CD4-positive, alpha-beta T cell treated with Interleukin-21 for 1 hour (primary cell): ENCODE measurements at places on chromosomes 1 and 21.
A peak's percentile ranks its signal among the peaks of the same experiment; 100 is the strongest.

DNA sequence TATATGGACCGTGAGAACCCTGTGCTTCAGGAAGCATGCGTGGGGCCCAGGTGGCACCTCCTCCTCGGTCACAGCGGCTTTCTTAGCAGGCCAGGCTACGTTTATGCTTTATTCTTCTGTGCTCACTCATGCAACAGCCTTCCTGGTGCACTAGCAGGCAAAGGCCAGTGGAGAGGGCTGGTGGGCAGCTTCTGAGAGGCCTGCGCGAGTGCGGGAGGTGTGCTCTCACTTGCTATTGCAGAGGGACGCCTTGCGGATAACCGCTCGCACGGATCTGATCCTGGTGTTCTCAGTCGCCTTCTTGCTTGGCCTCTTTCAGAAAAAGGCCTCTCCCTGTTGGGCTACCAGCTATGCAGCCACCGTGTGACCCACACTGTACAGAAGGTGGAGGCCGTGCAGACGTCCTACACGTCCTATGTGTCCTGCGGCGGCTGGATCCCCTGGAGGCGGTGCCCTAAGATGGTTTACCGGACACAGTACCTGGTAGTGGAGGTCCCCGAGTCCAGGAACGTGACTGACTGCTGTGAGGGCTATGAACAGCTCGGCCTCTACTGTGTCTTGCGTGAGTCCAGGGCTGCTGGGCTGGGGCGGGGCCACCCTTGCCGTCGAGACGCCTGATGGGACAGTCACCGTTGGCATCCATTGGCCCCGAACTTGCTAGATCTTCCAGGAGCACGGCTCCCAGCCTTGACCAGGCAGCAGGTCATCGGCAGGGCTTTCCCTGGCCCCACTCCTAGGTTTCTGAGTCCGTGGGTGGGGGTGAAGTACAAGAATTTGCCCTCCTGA is 4.8 kb downstream of the UMODL1 start:
- no peak for DNase-seq

- DNase-seq = no peak
Observed at GRCh38 chr21:34956416-34957316, 92.4 kb downstream of the RUNX1 start.

- DNase-seq = no peak
Observed at GRCh38 chr1:203463469-203464062, 12.0 kb upstream of the PRELP start.

GRCh38 chr1:43334453-43335205 is 3.0 kb upstream of the MPL start:
- DNase-seq = no peak

DNA sequence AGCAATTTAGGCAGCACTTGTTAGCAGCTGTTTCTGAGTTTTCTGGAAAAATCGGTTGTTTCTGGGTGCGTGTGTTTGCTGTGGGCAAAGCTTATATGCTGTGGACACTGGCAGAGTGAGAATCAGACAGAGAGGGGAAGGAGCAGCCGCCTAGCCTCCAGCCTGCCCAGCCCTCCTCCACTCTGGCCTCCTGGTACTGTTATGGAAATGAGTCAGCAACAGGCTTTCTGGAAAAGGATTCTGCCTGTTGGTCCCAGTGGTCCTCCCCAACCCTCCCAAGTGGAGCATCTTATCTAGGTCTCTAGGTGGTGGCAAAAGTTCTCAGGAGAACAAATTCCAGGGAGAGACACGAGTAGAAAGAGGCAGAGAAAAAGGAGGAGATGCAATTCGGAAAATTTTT is 42.2 kb upstream of the GOLT1A start:
- no peak for DNase-seq

DNA sequence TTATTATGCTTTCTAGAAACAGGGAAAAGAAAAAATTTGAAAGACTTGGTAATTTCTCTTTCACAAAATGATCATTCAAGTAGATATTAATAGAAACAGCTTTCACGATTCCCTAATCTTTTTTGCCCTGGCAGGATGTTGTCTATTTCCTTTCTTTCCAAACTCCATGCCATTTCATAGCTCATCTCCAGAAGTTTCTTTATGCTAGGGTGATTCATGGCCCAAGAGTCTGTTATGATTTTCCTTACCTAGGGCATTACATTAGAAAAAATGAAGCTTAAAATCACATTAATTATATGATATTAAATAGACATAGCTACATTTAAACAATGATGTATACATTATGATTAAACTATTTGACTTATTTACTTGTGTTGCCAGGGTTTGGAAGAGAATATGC is 762.1 kb downstream of the LTN1 start:
- DNase-seq = no peak

DNA sequence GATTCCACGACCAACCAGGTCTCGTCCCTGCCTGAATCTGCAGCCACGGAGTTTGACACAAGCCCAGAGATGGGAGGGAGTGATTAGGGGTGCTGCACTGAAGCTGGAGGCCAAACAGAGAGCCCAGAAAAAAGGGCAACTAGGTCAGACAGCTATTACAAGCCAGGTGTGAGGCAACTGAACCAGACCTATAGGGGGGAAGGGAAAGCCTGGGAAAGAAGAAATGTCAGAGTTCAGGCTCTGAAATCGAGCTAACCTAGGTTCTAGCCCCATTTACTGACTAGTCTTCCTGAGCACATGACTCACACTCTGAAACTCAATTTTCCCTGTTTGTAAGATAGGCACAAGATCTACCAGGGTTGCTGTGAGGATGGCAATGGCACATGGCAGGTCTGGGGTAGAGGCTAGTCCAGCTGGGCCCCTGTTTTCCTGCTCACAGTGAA is 1.7 kb downstream of the DHCR24 start:
- no peak for DNase-seq

DNA sequence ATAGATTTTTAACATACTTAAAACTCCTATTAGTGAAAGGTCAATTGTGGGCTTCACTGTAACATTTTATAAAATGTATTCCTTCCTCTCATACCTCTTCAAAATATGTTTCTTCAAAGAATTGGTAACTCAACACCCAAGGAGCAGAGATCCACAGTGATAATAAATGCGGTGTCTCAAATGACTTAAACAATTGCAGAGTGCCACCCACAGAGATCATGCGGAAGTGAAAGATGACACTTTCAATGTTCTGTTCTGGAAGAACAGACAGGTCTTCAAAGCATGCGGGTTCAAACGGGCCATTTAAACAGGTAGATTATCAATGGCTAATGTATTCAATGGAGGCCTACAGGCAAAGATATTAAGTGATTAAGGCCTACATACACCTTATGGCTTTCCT is 157.0 kb upstream of the GREM2 start:
- no peak for DNase-seq

GRCh38 chr21:22115746-22116145 is 1117.5 kb downstream of the NCAM2 start:
- no peak for DNase-seq

DNA sequence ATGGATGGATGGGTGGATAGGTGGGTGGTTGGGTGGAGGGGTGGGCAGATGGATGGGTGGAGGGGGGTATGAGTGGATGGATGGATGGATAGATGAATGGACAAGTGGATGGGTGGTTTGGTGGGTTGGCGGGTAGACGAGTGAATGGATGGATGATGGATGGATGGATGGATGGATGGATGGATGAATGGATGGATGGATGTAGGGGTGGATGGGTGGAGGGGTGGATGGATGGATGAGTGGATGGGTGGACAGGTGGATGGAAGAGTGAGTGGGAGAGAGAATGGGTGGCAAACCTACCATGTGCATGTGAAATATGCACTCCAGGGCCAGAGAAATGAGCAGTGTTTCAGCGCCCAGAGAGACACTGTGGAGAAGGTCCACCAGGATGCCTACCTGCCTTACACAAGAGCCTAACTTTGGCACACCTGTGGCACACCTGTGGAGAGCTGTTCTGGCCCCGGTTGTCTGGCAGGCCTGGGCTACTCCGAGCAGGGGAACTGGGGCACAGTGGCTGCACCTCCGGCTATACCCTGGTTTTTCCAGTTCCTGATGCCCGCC is 12.8 kb downstream of the EPHA2 start:
- DNase-seq = no peak

- no peak for DNase-seq
Observed at GRCh38 chr1:155984341-155984740, 6.0 kb upstream of the ARHGEF2 start.

GRCh38 chr1:209643285-209644020 is 8.8 kb downstream of the LAMB3 start:
- no peak for DNase-seq

- DNase-seq = peak; percentile 7
Observed at GRCh38 chr1:159991513-159991912, 37.5 kb upstream of the SLAMF9 start.

DNA sequence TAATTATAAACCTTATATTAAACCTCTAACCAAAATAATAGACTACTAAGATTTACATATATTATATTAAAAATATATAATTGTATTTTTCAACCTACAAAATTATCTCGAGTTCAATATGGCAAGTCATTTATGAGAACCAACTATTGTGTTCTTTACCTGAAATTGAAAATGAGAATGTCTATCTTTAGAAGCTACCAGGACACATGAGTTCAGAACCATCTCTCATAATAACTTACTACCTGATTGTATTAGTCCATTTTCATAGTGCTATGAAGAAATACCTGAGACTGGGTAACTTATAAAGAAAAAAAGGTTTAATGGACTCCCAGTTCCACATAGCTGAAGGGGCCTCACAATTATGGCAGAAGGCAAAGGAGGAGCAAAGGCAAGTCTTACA is 6.8 kb downstream of the HAO2 start:
- DNase-seq = no peak

DNA sequence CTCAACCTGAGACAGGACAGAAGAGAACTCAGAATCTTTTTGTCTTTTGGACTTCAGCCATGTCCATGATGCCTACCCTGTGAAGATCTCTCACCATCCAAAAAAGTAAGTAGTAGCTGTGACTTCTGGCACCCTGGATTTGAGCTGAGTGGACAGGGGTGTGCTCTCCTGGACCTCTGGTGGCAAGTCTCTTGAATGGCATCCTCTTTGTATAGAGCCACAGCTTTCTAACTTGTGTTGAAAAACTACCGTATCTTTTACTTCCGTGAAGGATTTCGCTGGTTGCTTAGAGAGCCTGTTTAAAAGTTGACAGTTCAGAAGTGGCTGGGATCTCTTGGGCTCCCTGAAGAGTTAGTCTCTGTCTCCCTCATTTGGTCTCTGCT is 1.8 kb downstream of the MFN2 start:
- DNase-seq = peak; percentile 19

- DNase-seq = no peak
Observed at GRCh38 chr1:23899070-23899469, 14.1 kb downstream of the CNR2 start.

DNA sequence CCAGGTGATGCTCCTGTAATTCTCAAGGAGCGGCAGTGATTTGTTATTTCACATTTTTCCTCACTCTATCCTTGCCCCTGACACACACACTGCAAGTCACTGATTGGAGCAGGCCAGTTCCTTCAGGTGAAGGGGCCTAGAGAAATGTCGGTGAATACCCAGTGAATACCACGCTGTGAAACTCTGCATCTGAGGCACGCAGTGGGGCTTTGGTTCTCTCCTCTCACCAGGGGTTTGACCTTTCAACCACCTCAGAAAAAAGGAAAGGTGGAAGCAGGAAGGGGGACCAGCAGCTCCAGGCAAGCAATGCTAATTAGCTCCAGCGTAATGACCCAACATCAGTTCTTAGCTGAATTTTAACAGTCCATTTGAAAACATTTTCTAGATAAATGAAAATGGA is 532 bp upstream of the FAM177B start:
- DNase-seq = no peak
